Central memory CD8-positive, alpha-beta T cell (primary cell): ENCODE measurements at places on chromosomes 2 and 18.

DNA sequence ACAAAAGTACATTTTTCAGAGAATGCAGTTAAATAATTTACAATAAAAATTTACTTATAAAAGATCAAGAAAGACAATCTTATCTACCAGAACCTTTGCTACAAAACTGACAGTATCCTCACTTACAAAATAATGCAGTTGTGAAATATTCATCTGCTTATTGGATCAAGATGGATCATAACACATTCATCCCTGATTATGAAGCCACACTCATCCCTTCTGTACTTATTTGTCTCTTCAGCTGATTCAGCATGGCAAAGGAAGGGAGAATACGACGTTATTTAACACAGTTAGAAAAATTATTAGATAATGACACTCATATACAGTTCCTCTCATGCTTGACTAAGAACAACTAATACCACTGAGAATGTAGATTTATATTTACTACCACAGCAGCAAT, 46.4 kb downstream of the TCF4 start:
- H3K27me3 ChIP-seq, result no peaks in the 10 kb centered on the region
- no peak overlapping the region for H3K27ac ChIP-seq
- H3K4me3 ChIP-seq, result no peak overlapping the region
- DNase-seq, result no peak

DNA sequence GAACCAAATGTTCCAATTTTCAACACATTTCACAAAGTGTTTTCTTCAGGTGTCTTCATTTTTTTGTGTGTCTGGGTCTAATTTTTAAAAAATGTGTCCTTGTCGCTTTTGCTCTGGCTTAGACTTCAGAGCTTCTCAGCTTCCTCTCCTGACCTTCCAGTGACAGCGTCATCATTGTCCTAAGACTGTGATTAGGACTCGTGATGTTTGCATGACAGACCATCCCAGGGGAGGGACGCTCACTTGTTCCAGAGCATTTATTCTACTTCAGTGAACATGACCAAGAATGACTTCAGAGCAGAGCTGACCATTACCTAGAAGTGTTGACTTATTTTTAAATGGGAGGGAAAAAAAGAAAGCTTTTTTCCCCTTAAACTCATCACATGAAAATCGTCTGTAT, 591.9 kb downstream of the IRS1 start:
- no peak for DNase-seq
- no peak overlapping the region for H3K4me3 ChIP-seq
- H3K27me3 ChIP-seq, result no peaks in the 10 kb centered on the region
- no peak overlapping the region for H3K27ac ChIP-seq
- no peaks in the 10 kb centered on the region for H3K36me3 ChIP-seq

GRCh38 chr2:239930871-239931771, 94.0 kb downstream of the NDUFA10 start:
- no peak overlapping the region for H3K4me3 ChIP-seq
- peaks cover 30% of the 10 kb centered on the region for H3K4me1 ChIP-seq
- H3K27ac ChIP-seq, result no peak overlapping the region
- peaks cover 2% of the 10 kb centered on the region for H3K36me3 ChIP-seq
- no peak for DNase-seq

- H3K4me1 ChIP-seq, result no peaks in the 10 kb centered on the region
- H3K27ac ChIP-seq, result no peak overlapping the region
- no peak for DNase-seq
- no peaks in the 10 kb centered on the region for H3K27me3 ChIP-seq
These were observed 42.1 kb downstream of the ZC3H6 start for GRCh38 chr2:112317303-112318158.

- no peak overlapping the region for H3K27ac ChIP-seq
- no peaks in the 10 kb centered on the region for H3K27me3 ChIP-seq
- no peaks in the 10 kb centered on the region for H3K4me1 ChIP-seq
These were observed 139.3 kb downstream of the SETBP1 start for GRCh38 chr18:44819944-44820510.

GRCh38 chr2:39782591-39782990, 3.5 kb upstream of the THUMPD2 start:
- peaks cover 10% of the 10 kb centered on the region for H3K27me3 ChIP-seq
- H3K36me3 ChIP-seq, result peaks cover 3% of the 10 kb centered on the region
- no peak for DNase-seq
- no peak overlapping the region for H3K4me3 ChIP-seq

DNA sequence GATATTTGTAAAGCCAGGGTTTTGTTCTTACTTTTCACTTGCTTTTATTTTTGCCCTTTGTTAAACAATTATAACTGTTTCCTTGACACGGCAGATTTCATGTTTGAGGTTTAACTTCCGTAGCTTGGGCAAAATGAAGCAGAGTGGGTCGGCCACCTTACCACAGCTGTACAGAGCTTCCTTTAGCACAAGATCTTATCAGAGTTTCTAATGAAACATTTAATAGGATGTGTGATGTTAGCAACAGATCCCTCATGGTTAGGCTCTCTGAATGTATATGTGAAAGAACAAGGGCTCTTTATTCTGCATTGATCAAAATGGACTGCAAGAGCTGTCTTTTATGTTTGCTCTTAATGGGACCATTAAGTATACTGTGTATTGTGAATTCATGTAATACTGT, 22.3 kb downstream of the RNF125 start:
- H3K27me3 ChIP-seq, result no peaks in the 10 kb centered on the region
- peak overlapping the region; percentile 25 for H3K4me3 ChIP-seq
- peaks cover 74% of the 10 kb centered on the region for H3K36me3 ChIP-seq
- peaks cover 51% of the 10 kb centered on the region for H3K4me1 ChIP-seq

DNA sequence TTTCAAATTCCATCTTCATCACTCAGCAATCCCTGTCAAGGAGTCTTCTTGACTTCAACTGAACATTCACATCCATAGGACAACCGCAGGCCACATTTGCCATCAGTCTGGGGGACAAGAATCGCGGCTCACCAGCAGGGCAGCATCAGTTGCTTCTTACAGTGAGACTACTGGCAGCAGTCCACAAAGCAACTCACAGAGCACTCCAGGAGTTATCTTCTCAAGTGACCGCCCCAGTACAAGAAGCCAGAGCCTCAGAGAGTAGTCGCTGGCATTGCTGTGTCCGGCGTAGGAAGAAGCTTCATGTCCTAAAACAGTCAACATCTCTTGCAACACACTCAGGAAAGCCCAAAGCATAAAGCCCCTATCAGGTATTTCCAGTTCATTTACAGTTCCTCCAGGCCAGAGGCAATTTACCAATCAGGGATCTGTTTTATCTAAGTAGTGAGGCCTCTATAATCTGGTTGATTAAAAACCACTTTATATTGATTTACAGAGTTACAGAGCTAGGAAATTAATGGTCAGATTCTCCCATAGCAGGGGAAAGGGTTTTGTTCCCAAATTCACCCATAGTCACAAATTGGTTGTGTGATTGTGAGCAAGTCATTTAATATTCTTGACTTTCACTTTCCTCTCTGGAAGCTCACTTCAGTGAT, 177.3 kb downstream of the NBAS start:
- no peak overlapping the region for H3K4me3 ChIP-seq
- H3K36me3 ChIP-seq, result peaks cover 8% of the 10 kb centered on the region
- H3K4me1 ChIP-seq, result no peaks in the 10 kb centered on the region

DNA sequence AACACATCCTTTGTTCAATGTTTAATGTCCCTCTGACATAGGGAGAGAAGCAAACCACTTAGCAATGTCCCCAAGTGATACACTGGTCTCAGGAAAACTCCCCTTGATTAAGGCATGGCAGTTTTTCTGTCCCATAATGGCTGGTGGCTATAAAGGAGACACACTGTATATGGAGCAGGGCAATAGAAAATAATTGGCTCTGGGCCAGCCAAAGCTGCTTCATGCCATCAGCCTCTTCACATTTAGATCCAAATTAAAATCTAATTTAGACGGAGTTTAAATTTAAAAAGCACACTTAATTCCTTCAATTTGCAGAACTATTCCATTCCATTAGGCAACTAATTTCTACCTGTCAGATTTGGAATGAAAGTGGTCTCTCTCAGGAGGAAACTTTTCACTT, 638.1 kb downstream of the DSC3 start:
- no peak for DNase-seq
- no peak overlapping the region for H3K4me3 ChIP-seq
- no peak overlapping the region for H3K27ac ChIP-seq
- H3K36me3 ChIP-seq, result no peaks in the 10 kb centered on the region
- no peaks in the 10 kb centered on the region for H3K27me3 ChIP-seq

- no peaks in the 10 kb centered on the region for H3K4me1 ChIP-seq
- H3K36me3 ChIP-seq, result no peaks in the 10 kb centered on the region
These were observed 102.9 kb upstream of the EPB41L3 start for GRCh38 chr18:5646739-5647138.

GRCh38 chr18:36602620-36603019, 226.2 kb downstream of the TPGS2 start:
- no peaks in the 10 kb centered on the region for H3K4me1 ChIP-seq
- no peak overlapping the region for H3K27ac ChIP-seq
- no peaks in the 10 kb centered on the region for H3K27me3 ChIP-seq
- no peak overlapping the region for H3K4me3 ChIP-seq
- H3K36me3 ChIP-seq, result no peaks in the 10 kb centered on the region
- no peak for DNase-seq

- peak; percentile 27 for DNase-seq
- H3K4me1 ChIP-seq, result peaks cover 67% of the 10 kb centered on the region
- peak overlapping the region; percentile 91 for H3K4me3 ChIP-seq
- peak overlapping the region; percentile 97 for H3K27ac ChIP-seq
These were observed 36.4 kb upstream of the SLC14A1 start for GRCh38 chr18:45687621-45688020.

GRCh38 chr18:79947881-79948610, 3.4 kb downstream of the SLC66A2 start:
- no peaks in the 10 kb centered on the region for H3K27me3 ChIP-seq
- peaks cover 25% of the 10 kb centered on the region for H3K36me3 ChIP-seq
- no peak overlapping the region for H3K4me3 ChIP-seq
- H3K4me1 ChIP-seq, result peaks cover 46% of the 10 kb centered on the region
- DNase-seq, result no peak

- no peak for DNase-seq
- H3K4me3 ChIP-seq, result no peak overlapping the region
- no peaks in the 10 kb centered on the region for H3K4me1 ChIP-seq
- H3K27me3 ChIP-seq, result no peaks in the 10 kb centered on the region
These were observed 38.7 kb upstream of the SERTAD2 start for GRCh38 chr2:64692401-64692800.

GRCh38 chr2:52465287-52465686, 1302.3 kb upstream of the CHAC2 start:
- no peaks in the 10 kb centered on the region for H3K27me3 ChIP-seq
- DNase-seq, result no peak
- no peaks in the 10 kb centered on the region for H3K4me1 ChIP-seq
- no peaks in the 10 kb centered on the region for H3K36me3 ChIP-seq

DNA sequence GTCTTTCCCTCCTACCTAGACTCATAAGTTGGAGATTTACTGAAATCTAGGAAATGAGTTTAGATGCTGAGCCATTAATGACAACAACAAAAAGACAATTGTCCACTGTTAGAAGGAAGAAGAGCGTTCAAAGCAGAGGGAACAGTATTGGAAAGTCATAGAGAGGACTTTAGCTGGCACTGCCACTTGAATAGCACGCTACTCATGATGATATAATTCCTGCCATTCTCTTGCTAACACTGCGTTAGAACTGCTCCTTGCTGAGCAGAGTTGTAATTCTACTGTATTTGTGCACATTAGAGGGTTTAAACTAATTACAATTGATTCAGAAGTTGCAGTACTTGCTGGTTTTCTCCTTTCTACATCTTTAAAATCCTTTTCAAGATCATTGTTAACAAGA, 9.0 kb upstream of the AFTPH start:
- H3K36me3 ChIP-seq, result peaks cover 1% of the 10 kb centered on the region
- no peaks in the 10 kb centered on the region for H3K27me3 ChIP-seq
- H3K4me1 ChIP-seq, result no peaks in the 10 kb centered on the region
- H3K4me3 ChIP-seq, result no peak overlapping the region
- H3K27ac ChIP-seq, result no peak overlapping the region

GRCh38 chr2:235537186-235537585, 43.3 kb downstream of the AGAP1 start:
- no peaks in the 10 kb centered on the region for H3K27me3 ChIP-seq
- no peak for DNase-seq
- peaks cover 2% of the 10 kb centered on the region for H3K36me3 ChIP-seq

GRCh38 chr2:222255090-222255489, 43.7 kb downstream of the PAX3 start:
- H3K36me3 ChIP-seq, result no peaks in the 10 kb centered on the region
- no peak overlapping the region for H3K4me3 ChIP-seq
- peaks cover 32% of the 10 kb centered on the region for H3K27me3 ChIP-seq
- no peaks in the 10 kb centered on the region for H3K4me1 ChIP-seq
- H3K27ac ChIP-seq, result no peak overlapping the region

DNA sequence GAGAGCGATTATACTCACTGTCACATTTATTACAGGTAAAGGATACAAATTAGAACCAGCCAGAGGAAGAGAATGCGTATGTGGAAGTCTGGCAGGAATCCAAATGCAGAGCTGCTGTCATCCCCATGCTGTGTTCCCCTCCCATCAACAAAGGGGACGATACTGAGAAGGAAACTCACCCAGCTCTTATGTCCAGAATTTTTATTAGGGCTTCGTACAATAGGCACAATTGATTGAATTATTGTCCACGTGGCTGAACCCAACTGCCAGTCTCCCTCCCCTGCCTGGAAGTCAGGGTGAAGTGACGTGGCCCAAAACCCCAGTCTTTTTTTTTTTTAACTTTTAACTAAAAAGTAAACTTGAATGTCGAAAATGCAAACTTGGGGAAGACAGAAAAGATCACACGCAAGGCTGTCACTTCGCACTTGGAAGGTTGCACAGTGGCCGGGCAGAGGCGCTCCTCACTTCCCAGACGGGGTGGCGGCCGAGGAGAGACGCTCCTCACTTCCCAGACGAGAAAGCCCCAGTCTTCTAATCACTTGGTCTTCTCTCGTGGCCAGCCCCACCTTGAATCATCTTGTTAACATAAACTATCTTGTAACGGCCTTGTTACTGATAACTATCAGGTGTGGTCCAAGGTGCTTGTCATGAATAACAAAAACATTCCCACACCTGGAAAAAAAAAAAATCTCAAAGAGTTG, 40.0 kb upstream of the ITSN2 start:
- no peak overlapping the region for H3K27ac ChIP-seq
- no peak overlapping the region for H3K4me3 ChIP-seq
- DNase-seq, result no peak
- H3K4me1 ChIP-seq, result no peaks in the 10 kb centered on the region

DNA sequence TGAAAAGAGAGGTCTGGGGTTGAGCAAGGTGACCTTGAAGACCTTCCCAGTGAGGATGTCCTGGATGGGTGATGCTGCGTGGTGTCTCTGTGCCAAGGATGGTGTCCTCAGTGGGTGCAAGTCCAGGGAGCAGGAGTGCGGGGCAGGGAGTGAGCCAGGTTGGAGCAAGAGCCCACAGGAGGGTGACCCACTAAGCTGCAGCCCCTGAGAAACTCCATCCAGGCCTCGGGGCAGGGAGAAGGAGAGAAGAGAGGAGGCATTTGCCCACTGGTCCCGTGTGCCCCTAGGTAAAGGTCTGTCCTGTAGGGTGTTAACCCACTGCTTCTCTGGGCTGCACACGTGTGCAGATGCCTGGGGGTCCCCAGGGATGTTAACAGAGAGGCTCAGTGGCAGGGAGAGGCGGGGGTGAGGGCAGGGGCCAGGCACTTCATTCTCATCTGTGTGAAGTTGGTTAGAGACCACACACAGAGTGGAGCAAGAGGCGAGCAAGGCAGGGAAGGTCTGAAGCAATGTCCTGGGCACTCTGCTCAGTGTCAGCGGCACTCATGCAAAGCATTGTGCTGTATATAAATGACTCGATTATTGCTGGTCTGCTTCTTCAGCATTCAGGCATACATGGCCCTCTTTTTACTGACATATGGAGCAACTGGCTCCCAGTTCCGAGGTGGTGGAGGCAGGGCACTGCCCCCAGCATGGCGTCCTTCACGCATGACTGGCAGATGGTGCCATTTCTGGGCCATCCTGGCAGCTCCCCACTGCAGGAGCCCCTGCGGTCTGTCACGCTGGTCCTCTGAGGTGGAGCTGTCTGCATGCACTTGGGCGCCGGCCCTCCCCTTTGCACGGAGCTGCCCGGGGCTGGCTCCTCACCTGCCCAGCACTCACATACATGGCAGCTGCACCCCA, 117.2 kb upstream of the HS6ST1 start:
- H3K36me3 ChIP-seq, result no peaks in the 10 kb centered on the region
- H3K27me3 ChIP-seq, result peaks cover 67% of the 10 kb centered on the region
- no peak overlapping the region for H3K27ac ChIP-seq
